RWPE2 (cell line): ENCODE measurements at places on chromosomes 7 and 10.

GRCh38 chr7:41232086-41232485 lies 470.8 kb downstream of the INHBA start:
- no peak for DNase-seq

- no peak for DNase-seq
Observed at GRCh38 chr7:43394441-43395130, 188.3 kb upstream of the STK17A start.

DNA sequence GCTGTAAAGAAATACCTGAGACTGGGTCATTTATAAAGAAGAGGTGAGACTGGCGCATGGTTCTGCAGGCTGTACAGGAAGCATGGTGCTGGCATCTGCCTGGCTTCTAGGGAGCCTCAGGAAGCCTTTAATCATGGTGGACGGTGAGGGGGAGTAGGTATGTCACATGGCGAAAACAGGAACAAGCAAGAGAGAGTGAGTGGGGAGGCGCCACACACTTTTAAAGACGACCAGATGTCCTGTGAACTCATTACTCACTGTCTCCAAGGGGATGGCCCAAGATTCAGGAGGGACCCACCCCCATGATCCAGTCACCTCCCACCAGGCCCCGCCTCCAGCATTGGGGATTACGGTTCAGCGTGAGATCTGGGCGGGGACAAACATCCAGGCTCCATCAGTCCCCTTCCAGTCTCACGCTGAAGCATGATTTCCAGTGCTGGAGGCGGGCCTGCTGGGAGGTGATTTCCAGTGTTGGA lies 3.2 kb downstream of the ZNF316 start:
- no peak for DNase-seq

- DNase-seq: no peak
Observed at GRCh38 chr7:123643495-123644441, 11.9 kb upstream of the LMOD2 start.

GRCh38 chr10:77401683-77402082 lies 235.9 kb downstream of the KCNMA1 start:
- DNase-seq: no peak

DNA sequence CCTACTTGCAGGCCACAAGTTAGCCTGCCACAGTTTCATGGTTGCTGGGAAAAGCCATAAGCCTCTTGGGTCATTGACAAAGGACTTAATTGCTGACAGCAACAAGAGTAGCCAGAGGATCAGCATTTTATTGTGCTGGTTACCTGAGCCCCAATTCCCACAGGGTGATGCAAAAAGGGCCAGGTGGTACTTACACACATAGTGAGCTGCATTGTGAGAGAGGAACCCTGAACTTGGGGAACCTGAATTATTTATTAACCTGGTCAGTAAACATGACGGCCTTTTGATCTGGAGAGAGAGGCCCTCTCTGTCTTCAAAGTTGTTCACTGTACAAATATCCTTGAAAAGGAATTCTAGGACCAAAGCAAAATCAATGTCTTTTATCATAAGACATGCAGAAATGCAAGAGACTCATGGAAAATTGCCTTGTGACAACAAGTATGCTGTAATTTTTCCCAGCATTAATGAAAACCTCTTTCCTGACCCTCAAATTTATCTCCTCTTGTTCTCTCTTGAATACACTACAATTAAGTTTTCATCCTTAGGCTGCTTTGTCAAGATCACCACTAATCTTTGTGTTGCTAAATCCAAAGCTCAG lies 102.9 kb upstream of the PHYHIPL start:
- no peak for DNase-seq

DNA sequence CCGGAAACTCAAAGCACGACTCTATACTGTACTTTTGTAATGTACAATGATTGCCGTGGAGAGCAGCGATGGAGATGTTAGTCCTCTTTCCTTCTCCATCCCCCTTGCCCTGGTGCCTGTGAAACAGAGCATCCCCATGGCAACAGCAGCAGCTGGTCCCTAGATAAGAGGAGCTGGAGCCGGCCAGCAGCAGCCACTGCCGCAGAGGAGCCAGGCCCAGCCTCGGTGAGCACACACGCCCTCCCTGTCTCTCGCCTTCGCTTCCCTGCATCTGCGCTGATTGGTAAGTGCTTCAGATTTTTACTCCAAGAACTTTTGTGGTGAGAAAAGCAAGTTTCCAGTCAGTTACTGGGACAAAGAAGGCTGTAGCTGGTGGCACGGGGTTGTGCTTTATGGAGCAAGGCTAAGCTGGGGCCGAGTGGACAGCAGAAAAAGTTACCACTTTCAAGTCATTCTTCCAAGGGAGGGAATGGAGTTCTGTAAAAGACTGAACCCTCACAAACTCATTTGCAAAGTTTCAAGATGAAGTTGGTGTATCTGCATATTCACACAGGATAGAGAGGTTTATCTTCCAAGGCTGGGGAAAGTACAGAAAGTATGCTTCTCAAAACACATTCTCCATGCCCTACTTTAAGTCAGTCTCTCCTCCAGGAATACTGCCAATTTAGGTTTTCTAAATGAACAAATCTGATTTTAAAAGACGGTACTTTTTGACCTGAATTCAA lies at the start of gene PPP1R17:
TSS of gene PPP1R17 (plus strand) at position 192 of the 725 bp plus-strand sequence. CDS start 5,227 bp downstream, outside the sequence.
- no peak for DNase-seq

- DNase-seq: no peak
Observed at GRCh38 chr7:132475669-132476116, 100.6 kb downstream of the PLXNA4 start.

GRCh38 chr10:102413053-102413705 lies 5.4 kb downstream of the PSD start:
- DNase-seq: no peak

DNA sequence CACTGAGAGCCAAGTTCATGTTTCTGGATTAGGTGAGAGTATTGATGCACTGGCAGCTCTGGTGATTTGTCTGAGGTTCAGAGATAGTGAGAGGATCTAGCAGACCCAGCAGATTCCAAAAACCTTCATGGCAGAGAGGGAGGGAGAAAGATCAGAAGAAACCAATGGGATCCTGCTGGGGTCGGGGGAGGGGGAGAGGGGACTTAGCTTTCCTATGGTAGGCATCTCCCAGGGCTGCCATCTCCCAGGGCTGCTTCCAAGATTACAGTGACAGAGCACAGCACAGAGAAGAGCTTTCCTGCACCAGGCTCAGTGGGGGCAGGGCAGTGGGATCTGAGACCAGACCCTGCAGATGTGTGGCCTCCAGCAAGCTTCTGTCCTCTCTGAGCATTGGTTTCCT lies 76.8 kb upstream of the GDF10 start:
- DNase-seq: no peak

DNA sequence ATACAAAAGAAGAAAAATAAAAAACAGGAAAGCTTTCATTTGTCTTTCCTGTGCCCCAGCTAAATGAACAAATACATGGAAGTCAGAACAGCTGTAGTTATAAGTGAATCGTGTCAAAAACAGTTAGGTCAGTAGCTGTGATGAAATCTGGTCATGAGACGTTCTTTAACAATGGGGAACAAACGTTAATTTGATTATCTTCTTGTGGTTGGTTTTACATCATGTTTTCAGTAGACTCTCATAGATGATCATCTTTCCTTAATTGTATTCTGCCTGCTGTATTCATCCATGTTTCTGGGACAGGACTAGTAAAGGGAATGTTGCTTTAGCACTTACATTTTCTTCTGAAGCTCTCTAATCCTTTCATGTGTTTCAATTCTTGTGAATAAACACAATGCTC lies 97.0 kb downstream of the PCLO start:
- no peak for DNase-seq

GRCh38 chr10:18240185-18240882 lies 100.1 kb downstream of the CACNB2 start:
- no peak for DNase-seq

- no peak for DNase-seq
Observed at GRCh38 chr10:6600224-6600987, 20.3 kb upstream of the PRKCQ start.

DNA sequence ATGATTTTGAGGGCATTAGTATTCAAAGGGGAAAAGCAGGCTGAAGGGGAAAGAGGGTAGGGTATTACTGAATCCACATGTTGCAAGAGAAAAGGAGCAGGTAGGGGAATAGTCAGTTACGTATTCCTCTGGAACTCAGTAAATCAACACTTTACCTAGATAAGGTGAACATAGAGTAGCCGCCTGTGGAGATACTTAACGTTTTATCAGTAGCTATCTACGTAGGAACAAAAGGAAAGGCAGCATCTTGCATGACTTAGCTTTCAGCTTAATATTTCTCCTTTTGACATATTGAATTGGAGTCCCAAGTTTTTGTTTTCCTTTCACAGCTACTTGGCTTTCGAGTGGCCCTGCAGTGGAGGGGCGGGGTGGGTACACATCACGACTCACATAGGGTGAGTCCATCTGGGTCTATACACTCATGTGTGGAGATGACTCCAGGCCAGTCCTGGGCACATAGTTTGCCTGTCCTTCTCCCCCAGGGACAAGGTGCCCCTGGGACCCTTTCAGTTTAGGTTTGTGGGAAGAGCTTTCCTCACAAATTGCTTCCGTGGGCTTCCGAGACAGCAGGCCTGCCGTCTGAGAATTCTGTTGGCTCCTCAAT lies 48.1 kb downstream of the CCNY start:
- no peak for DNase-seq

GRCh38 chr7:138945821-138946220 lies 35.4 kb downstream of the KIAA1549 start:
- DNase-seq: no peak

GRCh38 chr7:27890205-27890849 lies 150.4 kb downstream of the TAX1BP1 start:
- no peak for DNase-seq

GRCh38 chr7:29987811-29988317 lies 1.7 kb downstream of the SCRN1 start:
- no peak for DNase-seq

DNA sequence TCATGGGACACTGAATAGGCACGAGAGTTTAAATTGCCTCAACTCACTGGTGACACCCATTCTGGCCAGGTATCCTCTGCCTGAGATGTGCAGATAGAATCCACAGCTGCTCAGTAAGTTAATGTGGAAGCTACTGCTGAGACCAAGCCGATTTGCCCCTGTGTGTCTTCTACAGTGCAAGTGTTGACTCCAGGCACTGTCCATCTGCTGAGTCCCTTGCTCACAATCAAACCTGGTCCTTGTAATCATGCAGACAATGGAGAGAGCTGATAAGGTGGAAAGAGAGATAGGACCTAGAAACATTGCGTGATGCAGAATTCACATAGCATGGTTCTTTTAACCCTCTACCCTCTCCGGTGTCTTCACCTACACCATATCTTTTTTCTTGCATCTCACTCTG lies 101.4 kb downstream of the ITGB8 start:
- DNase-seq: no peak

DNA sequence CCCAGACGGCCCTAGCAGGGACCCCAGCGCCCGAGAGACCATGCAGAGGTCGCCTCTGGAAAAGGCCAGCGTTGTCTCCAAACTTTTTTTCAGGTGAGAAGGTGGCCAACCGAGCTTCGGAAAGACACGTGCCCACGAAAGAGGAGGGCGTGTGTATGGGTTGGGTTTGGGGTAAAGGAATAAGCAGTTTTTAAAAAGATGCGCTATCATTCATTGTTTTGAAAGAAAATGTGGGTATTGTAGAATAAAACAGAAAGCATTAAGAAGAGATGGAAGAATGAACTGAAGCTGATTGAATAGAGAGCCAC lies 184 bp downstream of the CFTR start:
- no peak for DNase-seq

- no peak for DNase-seq
Observed at GRCh38 chr7:116985575-116985974, 32.3 kb downstream of the ST7 start.

GRCh38 chr7:155756322-155756721 lies 55.9 kb downstream of the SHH start:
- DNase-seq: no peak

DNA sequence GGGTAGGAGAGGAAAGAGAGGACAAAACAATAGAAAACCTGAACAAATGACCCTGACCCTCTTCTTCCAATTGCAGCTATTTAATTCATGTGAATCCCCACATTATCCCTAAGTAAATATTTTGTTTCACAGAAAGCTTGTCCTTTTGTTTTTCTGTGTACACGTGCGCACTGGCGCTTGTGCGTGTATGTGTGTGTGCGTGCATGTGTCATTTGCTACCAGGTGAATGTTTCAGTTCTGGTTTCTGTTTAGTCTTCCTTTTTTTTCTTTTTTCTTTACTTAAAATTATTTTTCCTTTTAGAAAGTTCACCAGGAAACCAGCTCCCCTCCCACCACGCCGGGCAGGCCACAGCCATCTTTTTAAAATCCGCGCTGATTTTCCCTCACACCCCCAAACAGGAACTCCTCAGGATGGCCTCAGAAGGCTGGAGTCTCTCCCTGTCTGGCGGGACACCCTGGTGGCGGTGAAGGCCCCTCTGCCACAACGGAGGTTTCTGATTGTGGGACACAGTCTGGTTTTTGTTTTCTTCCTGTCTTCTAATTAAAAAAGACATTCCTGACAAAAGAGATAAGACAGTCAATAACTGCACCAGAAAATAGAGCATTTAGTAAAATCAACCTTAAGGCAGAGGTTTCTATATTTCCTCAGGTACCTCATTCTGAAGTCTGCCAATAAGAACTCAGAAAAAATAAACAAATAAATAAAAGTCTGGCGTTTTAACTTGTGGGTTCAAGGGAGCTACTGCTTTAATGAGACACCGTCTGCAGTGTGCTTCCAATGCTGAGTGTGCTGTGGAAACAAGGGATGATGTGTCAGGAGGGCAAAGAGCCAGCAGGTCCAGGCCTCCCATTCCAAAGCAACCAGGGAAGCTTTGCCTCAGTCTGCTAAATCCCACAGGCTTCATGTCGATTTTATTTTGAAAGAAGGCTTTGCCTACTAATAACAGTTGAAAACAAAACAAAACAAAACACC lies 17.4 kb downstream of the IRF5 start:
- no peak for DNase-seq

GRCh38 chr10:118213436-118213835 lies 128.7 kb downstream of the FAM204A start:
- DNase-seq: no peak

DNA sequence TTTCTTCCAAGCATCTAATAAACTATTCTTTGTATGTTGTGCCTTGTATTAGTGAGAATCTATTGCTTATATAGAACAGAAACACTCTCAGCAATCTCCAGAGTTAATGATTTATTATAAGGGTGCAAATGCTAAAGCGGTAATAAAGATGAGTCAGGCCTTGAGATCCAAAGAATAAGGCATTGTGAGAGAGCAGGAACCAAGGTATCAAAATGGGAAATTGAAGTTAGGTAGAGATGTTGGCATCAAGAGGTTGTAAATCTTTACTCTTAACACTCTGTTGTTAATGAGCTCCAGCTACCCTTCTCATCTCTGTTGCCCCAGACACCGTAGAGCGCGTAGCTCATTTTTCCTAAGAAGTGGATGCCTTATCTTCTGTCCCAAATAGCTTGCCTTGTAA lies 375.2 kb downstream of the ARL4A start:
- DNase-seq: no peak

- DNase-seq: no peak
Observed at GRCh38 chr7:88437132-88437531, 130.4 kb upstream of the STEAP4 start.

GRCh38 chr7:16753932-16754855 lies 639 bp downstream of the TSPAN13 start:
- peak; percentile 61 for DNase-seq
